ENCODE measurements at places on chromosomes 3 and 15.

- no peak for DNase-seq
Measured at GRCh38 chr3:177379045-177379444, 181.8 kb upstream of the TBL1XR1 start.

DNA sequence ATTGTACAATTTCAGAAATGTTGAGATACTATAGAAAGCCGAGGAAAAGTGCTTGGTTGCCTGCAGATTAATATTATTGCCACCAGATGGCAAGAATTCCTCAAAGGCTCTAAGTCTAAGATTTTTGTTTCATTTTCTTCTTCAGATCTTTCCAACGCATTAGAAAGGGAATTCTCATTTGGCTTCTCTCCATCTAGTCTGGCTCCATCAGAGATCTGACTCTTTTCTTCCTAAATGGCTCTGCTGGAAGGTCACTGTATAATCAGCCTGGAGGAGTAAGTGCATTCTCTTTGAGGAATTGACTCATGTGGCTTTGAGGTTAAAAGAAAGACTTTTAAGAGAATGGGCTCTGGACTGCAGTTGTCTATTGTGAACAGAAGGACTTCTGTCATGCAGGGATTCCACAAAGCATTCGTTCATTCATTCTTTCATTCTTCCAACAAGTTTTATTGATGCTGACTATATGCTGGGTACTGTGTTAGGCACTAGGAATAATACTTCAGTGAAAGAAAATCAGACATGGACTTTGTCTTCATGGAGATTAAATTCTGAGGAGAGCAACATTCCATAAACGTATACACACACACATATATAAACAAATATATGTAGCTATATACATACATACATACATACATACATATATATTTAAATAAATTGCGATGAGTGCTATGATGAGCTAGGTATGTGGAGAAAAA lies 55.3 kb downstream of the SLC28A2 start:
- DNase-seq: no peak

DNA sequence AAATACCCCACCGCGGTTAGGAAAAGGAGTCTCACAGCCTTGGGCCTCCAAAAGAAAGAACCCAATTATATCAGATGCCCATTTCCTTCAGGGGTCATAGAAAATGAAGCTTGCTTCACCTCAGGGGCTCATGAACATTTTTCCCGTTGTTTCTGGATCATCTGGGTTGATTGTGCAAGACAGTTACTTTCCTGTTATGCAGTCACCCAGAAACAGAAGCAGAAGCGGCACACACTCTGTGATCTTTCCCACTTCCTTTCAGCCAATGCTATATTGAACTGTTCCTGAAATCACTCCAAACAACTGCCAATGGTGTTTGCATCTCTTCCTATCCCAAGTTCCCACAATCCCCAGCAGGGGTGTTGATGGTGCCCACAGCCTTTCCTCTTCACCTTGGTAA lies 295.6 kb upstream of the RASGRP1 start:
- DNase-seq: no peak

GRCh38 chr15:56052395-56053045 lies 59.1 kb upstream of the NEDD4 start:
- DNase-seq: no peak

DNA sequence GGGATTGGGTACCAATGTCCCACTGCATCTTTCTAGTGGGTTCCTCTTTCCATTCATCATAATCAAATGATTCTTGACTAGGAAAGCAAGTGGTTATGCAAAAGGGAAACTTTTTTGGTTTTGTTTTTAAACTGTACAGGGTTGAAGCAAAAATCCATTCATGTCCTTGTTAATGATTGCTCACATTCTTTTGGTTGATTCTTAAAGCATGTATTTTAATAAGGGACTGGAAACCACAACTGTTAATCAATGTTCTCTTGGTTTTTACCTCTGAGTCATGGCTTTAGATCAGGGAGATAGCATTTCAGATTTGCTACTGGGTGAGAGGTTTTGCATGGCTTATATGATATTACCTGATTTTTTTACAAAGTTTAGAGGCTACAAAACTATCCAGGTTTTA lies 371.7 kb upstream of the RGMA start:
- DNase-seq: no peak

DNA sequence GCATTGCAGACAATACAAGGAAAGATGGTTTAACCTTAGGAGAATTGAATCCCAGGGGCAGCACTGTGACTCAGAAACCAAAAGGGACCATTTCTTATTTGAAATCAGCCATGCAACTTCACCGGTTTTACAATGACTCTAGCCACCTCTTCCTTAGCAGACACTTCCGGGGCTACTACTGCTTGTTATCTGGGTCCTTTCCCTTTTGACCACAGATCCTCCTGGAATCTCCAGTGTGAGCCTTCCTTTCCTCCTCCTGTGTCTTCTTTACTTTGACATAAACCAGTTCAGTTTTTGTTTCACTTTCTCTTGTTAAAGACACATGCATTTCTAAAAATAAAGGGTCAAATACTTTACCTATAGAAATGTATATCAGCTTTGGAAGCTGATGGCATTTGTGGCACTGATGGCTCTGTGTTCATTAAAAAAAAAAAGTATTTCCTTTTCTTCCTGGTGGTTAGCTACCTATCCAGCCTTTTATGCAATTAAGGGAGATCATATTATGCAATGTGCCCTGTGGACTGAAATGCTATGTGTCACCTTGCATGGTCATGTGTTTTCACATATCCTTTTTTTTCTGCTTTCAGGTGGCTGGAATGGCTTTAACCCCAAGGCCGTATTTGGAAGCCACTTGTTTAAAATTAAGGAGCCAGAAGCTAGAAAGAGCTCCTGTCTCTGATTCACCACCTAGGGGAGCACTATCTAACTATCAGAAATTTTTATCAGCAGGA lies 296.2 kb downstream of the CHL1 start:
- no peak for DNase-seq

- DNase-seq: no peak
Measured at GRCh38 chr3:24678421-24678865, 183.8 kb upstream of the THRB start.

GRCh38 chr3:189094539-189094938 lies 77.2 kb upstream of the TPRG1 start:
- DNase-seq: no peak

GRCh38 chr3:120528163-120528562 lies 68.0 kb upstream of the NDUFB4 start:
- DNase-seq: no peak

DNA sequence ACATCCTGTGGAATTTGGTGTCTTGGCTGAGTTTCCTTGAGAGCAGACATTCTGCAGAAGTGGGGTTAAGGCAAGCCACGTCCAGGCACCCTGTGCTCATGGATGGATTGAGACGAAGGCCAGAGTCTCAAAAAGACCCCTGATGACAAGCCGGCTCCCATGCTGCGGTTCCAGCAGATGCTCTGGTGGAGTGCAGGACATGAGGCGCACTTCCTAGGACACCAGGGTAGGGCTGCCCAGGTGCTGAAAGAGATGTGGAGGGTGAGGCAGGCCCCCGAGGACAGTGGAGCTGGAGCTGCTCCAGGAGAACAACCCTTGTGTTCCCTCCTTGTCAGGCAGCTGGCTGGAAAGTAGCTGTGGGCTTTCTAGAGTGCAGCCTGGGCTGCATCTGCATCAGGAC lies 81.0 kb downstream of the ASB7 start:
- DNase-seq: no peak

DNA sequence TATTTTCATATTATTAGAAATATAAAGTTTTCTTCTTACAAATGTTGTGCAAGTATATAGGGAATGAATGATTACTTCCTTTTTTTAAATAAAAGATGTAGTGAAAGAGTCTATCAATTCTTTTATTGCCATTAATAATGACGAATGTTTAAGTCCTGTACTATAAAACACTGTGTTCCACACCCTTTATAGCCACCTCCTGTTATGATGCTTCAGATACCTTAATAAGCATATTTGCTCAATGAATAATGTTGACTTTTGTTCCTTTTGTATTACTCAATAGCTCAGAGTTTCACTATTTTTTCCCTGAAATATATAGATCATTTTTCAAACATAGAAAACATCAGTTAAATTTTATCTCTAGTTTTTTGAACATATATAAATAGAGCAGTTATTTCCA lies 378.2 kb upstream of the THBS1 start:
- no peak for DNase-seq

GRCh38 chr3:40915346-40915865 lies 283.9 kb upstream of the CTNNB1 start:
- DNase-seq: no peak

- DNase-seq: no peak
Measured at GRCh38 chr3:101992863-101993262, 143.5 kb downstream of the NFKBIZ start.

- no peak for DNase-seq
Measured at GRCh38 chr15:50017522-50017921, 101.5 kb downstream of the ATP8B4 start.

- DNase-seq: no peak
Measured at GRCh38 chr15:94036156-94036555, 195.2 kb upstream of the MCTP2 start.

GRCh38 chr3:175346573-175347356 lies 487.6 kb downstream of the NAALADL2 start:
- DNase-seq: no peak

GRCh38 chr15:44084770-44085169 lies 110.3 kb downstream of the FRMD5 start:
- no peak for DNase-seq

- no peak for DNase-seq
Measured at GRCh38 chr3:171240504-171240835, 213.9 kb upstream of the SLC2A2 start.

DNA sequence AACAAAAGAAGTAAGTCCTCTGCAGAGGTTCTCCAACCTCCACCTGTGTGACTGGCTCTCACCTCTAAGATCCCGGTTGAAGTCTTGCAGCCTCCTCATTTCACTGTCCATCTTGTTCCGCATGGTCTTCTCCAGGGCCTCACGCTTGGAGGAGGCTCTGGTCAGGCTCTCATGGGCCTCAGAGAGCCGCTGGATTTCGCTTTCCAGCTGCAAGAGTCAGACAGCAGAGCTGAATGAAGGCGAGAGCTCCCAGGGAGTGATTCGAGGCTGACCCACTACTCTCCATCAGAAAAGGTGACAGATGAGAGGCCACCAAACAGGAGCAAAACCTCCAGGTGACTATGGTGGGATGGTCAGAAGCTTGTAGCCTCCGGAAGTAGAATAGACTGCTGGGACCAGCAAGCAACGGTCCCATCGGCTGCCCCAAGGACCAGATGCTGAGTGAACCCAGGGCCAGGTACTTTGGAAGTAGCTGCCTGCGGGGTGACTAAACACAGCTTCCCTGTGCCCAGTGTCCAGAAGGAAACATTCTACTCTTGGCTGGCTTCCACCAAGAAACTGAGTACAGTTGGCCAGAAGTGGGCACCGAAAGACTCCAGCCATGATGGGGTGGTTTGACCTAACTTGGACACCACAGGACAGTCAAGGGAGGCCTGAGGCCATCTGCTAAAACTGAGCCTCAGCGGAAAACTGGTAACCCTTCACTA lies 7.9 kb downstream of the AMOTL2 start:
- no peak for DNase-seq

DNA sequence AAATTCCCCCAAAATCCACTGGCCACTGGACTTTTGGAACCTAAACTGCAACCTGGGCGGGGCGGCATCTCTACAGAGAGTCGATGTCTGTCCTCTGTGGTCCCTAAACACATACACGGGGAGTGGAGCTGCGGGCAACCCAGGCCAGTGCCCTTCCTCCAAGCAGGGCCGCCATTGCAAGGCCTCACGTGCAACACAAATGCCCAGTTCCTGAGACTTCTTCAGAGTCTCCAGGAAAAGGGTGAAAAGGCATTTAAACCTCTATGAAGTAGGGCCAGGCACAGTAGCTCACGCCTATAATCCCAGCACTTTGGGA lies 4.9 kb downstream of the MUC4 start:
- DNase-seq: no peak

DNA sequence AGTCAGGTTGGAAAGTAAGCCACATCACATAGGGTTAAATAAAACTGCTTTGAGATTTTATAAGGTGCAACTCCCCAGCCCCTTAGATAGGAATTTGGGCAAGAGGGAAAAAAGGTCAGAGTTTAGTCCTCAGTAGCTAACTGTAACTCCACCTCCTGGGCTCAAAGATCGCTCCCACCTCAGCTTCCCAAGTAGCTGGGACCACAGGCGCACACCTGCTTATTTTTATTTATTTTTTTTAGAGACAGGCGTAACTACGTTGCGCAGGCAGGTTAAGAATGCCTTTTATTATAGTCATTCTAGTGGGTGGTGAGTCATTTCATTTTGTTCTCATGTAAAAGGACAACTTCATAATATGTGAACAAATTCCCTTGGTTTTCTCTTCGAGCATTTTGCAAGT lies 14.7 kb downstream of the TM2D3 start:
- no peak for DNase-seq

GRCh38 chr3:15635121-15635661 lies 33.6 kb downstream of the BTD start:
- no peak for DNase-seq

- DNase-seq: no peak
Measured at GRCh38 chr3:113055961-113056360, 65.2 kb downstream of the GTPBP8 start.

DNA sequence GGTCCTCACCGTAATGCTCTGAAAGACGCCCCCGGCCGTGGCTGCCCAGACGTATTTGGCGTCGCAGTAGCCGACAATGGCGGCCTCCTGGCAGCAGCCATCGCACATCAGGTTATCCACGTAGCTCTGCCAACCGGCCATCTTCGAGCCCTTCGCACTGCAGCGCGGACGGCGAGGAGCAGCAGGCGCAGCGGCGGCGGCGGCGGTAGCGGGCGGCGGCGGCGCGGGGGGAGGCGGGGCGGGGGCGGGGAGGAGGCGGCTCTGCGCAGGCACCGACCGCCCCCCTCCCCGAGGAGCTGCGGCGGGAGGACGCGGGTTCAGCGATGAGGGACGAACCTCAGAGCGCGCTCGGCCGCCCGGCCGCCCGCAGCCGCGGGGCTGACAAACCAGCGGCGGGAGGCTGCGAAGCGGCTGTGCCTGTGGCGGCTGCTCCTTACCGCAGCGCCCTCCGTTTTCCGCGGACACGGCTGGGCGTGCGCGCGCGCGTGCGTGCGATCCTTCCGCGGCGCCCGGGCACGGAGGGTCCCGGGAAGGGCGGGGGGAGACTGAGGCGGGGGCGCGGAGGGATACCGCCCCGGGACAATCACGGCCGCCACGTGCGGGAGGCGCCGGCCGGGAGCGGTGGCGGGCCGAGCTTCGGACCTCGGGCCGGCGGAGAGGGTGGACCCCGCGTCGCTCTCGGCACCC lies at the start of gene PFN2:
TSS of gene PFN2 (minus strand) at position 180 of the 687 bp plus-strand sequence. CDS start at position 141, 39 bp downstream.
- peak; percentile 42 for DNase-seq

- no peak for DNase-seq
Measured at GRCh38 chr15:31452595-31453557, 126.2 kb downstream of the KLF13 start.

GRCh38 chr3:88061746-88062145 lies 2.7 kb downstream of the ZNF654 start:
- DNase-seq: no peak

All from activated CD8-positive, alpha-beta memory T cell treated with anti-CD3 and anti-CD28 coated beads for 1 hour (primary cell).